Vagina (tissue), 2 donors: ENCODE measurements at places on chromosomes 4 and X.

DNA sequence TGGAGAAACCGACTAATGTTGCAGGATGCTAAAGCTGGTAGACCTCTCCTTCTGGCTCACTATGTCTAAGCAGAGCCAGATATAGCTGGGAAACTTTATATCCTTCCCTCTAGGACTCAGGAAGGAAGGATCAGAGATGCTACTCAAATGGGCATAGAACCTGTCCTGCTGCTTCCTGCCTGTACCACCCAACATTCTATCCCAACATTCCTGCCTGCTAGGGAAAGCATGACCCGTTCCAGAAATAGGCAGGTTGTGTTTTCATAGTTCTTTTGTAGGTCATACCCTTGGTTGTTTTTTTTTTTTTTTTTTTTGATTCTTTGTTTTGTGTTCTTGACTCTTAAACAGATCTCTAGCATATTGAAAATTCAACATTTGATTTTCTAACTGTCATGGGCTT, 5.3 kb downstream of the NPNT start:
- no peak for DNase-seq

GRCh38 chrX:281166-281999, at the start of gene PLCXD1:
PLCXD1 (plus strand) TSS chrX:281381; CDS start chrX:284188, 2,807 bp downstream.
- DNase-seq: no peak

DNA sequence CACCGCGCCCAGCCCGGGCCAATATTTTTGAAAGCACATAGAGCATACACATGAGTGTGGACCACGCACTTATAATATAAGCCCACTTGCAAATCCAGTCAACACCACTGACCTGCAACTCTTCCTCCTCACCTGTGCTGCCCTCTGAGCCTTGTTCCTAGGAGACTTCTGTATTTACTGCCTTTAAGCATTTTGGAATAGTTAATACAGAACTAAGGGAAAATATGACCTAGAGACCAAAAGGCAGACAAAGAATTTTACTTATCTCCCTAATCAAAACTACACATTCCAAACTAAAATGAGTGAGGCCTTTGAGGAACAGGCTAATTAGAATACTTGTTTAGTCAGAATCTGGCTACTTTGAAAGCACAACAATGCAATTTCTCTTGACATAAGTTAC, 89.1 kb downstream of the RELL1 start:
- DNase-seq: no peak

DNA sequence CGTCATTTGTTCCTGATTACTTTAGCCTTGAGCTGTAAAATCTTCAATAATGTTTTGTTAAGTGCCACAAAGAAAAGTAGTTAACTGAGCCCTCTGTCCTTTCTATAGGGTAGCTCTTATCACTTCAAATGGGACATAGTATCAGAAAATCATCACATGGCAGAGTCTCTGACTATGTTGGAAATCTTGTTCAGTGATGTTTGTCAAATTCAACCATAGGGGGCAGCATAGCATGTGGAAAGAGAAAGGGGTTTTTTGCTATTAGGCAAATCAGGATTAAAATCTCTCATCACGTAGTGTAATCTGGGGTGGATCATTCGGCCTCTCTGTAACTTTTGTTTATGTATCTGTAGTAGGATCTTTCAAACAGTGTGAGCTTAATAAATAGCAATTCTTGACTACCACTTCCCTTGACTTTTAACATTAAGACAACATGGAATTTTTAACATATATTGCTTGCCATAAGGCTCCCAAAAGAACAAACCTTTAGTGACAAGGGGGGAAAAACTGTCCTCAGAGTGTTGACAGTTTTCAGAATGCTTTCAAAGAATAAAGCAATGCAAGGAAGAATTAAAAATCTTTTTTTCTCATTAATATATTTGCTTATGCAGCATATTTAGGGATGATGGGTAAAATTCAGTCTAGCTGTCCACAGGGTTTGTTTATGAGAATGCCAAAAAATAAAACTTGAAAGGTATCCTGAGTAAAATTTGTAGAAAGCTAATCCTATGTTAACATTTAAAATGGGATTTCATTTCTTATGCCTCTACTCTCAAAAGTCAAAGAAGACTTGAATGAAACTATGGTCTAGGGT, 127.2 kb downstream of the FBXW7 start:
- no peak for DNase-seq

- no peak for DNase-seq
Observed at GRCh38 chrX:112513154-112513553, 166.6 kb downstream of the LHFPL1 start.
